ENCODE measurements at places on chromosomes 12 and 14.

DNA sequence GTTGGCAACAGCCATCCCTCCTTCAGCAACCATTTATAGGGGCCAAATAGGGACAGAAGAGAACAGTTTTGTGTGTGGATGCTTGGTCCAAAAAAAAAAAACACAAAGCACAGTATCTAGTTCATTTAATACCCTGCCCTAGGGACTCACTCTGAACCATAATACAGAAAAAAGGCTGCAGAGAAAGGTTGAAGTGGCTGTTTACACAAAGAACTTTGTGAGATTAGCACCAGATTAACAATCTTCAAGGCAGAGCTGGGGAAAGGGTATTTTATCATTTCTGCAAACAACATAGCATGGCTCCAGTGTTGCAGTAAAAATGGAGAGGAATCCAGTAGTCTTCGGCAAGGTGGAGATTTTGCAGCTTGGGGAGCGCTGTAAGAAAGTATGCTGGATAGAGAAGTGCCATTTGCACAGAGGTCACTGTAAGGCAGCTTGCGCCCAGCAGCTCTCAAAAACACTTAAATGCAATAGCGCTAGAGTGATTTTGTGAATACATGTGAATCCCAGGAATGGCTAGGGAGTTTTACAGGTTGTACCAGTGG lies 124.2 kb upstream of the PLEKHA5 start:
- DNase-seq, result no peak

DNA sequence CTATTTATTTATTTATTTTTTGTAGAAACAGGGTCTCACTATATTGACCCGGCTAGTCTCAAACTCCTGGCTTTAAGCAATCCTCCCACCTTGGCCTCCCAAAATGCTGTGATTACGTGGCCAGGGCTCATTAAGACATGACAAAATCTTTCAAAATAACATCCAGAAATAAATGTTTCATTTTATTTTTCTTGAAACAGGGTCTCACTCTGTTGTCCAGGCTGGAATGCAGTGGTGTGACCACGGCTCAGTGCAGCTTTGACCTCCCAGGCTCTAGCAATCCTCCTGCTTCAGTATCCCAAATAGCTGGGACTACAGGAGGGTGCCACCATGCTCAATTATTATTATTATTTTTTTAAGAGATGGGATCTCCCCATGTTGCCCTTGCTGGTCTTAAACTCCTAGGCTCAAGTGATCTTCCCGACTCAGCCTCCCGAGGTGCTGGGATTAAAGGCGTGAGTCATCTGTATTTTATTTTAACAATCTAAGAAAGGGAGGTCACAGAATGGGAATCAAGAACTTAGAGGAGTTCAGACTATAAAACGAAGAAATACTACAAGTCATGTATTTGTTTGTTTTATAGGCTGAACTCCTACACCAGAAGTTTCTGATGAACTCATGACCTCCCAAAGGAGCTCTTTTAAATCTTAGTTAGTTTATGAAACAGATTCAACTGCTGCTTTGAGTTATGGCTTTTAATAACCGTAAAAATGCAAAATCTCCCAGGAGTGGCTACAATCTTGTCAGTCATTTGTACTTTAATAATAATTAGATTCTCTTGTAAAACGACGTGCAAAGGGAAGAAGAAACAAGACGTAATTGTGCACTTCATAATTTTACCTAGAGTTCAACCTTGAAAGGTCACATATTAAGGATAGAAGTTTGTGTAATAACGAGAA lies 2.1 kb upstream of the TMEM263 start:
- no peak for DNase-seq

GRCh38 chr12:79366374-79366773 lies 324.4 kb downstream of the PAWR start:
- no peak for DNase-seq

DNA sequence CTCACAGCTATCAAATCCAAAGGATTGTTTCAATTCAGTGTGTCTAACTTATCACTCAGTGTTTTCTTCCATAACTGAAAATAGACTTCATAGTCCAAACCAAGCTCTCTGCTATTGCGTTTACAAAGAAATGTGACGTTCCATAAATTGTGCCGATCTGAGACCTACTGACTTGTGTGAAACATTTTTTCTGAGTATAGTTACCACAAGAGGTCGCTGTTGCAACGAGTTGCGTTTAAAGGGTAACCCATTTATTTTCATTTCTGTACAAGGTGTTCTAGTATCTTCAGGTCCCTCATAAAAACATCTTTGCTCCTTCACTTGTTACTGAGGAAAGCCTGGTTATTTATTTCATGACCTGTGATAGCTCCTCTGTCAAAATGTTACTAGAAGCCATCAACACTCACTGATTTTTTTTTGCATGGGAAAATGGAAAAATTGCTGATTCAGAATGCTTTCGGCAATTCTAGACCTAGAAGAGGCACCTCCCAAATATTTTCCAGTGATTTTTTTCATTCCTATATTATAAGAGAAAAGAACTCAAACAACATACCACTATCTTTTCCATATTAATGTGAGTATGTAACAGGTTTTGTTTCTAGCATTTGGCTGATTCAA lies 60.9 kb upstream of the OR4E1 start:
- peak; percentile 47 for DNase-seq

DNA sequence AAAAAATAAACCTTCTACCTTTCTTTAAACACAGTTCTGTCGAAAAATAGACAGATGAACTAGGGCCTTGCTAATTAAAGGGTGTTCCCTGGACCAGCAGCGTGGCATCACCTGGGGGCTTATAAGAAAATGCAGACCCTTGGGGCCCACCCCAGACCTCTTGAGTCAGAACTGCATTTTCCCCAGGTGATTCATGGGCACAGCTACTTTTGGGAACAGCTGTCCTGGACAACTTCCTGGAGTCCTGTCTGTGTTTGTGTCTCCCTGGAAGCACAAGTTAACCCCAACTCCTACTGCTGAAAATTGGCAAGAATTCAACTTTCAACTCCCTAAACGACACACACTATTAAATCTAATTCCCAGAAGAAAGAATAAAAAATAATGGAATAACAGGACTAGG lies 17.8 kb downstream of the FBLN5 start:
- DNase-seq, result no peak

DNA sequence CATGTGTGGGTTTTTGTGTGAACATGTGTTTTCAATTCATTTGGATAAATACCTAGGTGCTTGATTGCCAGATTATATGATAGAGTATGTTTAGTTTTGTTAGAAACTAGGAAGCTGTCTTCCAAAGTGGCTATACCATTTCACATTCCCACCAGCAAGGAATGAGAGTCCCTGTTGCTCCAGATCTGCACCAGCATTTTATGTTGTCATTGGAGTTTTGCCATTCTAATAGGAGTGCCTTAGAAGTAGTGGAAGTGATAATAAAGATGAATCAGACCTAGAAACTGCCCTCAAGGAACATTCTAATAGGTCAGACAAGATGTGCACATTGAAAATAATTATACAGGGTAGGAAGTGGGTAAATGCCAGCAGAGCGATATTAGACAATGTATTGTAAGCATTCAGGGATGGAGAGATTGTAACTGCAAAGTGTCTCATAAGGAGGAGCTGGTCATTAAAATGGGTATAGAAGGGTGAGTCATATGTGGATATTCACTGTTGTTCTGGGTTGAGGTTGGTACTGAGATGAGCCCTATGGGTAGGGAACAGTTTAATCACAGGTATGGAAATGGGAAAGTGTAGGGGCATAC lies 71.4 kb downstream of the MNAT1 start:
- no peak for DNase-seq

DNA sequence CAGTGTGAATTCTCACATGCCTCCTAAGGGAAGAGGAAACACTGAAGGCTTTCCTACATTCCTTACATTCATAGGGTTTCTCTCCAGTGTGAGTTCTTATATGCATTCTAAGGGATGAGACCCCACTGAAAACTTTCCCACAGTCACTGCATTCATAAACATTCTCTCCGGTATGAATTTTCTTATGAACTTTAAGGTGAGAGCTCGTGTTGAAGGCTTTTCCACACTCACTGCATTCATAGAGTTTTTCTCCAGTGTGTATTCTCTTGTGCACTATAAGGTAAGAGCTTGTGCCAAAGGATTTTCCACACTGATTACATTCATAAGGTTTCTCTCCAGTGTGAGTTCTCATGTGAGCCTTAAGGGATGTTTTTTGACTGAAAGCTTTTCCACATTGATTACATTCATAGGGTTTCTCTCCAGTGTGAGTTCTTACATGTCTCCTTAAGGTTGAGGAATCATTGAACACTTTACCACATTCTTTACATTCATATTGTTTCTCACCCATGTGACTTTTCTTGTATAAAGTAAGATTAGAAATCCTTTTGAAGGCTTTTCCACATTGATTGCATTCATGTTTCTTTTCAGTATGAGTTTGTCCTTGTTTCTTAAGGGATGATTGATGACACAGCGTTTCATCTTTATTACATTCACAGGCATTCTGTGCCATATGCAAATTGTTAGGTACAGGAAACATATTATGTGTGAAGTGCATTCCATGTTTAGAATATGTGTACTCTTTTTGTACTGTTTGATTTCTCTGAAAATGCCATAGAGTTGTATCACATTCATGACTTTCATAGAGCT lies 9.5 kb downstream of the ZNF891 start:
- DNase-seq, result no peak

DNA sequence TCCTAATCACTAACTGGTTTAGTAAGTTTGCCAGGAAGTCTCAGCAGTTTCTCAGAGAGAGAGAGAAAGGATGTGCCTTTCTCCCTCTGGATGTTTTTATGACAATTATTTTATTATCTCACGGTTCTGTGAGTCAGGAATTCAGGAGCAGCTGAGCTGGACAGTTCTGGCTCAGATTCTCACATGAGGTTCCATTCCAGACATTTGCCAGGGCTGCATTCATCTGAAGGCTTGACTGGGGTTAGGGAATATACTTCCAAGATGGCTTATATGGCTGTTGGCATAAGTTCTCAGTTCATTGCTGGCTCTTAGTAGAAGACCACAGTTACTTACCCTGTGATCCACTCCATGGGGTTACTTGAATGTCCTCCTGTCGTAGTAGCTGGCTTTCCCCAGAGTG lies 101.2 kb upstream of the ATF7IP start:
- no peak for DNase-seq

GRCh38 chr14:78758333-78758732 lies 588.2 kb downstream of the NRXN3 start:
- DNase-seq, result no peak

DNA sequence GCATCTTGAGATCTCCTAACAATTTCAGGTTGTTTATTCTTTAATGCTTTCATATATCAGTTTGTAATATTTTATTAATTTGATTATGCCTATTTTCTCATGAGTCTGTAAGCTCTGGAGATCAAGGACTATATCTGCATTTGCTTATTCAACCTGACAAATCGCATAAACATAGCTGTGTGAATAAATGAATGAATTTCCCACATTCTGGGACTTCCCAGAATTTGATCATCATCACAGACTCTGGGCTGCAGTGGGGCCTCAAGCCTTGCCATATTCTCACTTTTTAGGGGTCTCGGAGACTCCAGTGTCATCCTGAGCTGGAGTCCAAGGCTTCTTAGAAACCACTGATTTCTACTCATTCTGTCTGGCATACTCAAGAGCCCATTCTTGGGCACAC lies 180.5 kb downstream of the DAD1 start:
- DNase-seq, result no peak

- DNase-seq, result no peak
Measured at GRCh38 chr14:101862177-101862576, 100.7 kb downstream of the PPP2R5C start.

- no peak for DNase-seq
Measured at GRCh38 chr14:99512110-99512449, 30.9 kb downstream of the CCNK start.

All from effector memory CD8-positive, alpha-beta T cell (primary cell).